ENCODE measurements at places on chromosomes 7 and 10. TPM values are rescaled to one million over a fixed set of nuclear protein-coding genes. Genes with fewer than 3 reads are reported as not detected.

DNA sequence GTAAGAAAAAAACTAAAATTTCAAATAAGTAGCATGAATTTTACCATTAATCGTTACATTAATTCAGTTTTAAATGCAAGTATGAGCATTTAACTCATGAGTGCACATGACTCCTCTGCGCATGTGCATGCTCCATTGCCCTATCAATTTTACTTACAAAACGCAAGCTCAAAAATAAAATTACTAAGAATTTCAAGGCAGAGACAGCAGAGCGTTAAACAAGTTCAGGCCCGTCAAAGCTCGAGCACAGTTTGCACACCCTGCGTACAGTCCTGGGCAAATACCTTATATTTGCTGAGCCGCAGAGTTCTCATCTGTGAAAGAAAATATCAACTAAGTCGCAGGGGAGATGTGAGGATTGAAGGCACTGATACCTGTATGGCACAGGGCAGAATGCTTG, 373.6 kb downstream of the BBS9 start:
- no peaks in the 10 kb centered on the region for H3K4me1 ChIP-seq
- no peak overlapping the region for H3K4me3 ChIP-seq
- no peaks in the 10 kb centered on the region for H3K36me3 ChIP-seq
- no peak for DNase-seq
- no peak overlapping the region for H3K27ac ChIP-seq

DNA sequence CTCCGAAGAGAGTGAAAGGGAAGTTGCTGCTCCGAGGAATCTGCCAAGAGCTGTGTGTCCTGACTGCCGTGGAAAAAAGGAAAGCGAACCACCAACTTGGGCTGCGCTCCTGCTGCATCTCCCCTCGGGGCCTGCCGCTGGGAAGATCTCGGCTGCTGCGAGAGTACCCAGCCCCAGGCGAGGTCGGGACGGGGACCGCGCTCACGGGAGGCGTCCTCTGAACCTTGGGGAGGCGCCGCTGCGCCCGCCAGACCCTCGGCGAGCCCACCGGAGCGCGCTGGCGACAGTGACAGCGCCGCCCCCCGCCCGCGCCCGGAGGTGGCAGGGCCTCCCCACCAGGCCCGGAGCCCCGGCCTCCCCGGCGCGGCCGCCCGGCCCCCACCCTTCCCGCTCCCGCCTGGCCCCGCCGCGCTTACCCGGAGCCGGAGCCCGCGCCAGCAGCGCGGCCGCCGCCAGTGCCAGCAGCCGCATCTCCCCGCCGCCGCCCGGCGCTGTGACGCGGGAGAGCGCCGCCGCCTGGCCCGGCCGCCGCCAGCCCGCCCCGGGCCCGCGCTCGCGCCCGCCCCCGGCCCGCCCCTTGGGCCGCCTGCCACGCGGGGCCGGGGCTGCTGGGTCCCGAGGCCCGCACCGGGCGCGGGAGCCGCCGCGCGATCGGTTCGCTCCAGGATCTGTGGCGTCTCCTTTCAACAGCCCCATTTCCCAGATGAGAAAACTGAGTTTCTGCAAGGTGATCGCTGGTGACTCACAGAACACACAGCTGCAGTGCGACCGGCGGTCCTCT, at the start of gene VSTM4:
VSTM4 (minus strand) TSS at position 508 of the 781 bp plus-strand sequence; CDS start at position 471, 37 bp downstream.
- H3K4me1 ChIP-seq = no peaks in the 10 kb centered on the region
- no peaks in the 10 kb centered on the region for H3K36me3 ChIP-seq
- H3K27me3 ChIP-seq = peaks cover 23% of the 10 kb centered on the region
- peak; percentile 20 for DNase-seq
- no peak within 1 kb of the TSS for H3K27ac ChIP-seq

- H3K36me3 ChIP-seq = no peaks in the 10 kb centered on the region
- H3K4me3 ChIP-seq = no peak overlapping the region
- H3K4me1 ChIP-seq = peaks cover 8% of the 10 kb centered on the region
- no peak overlapping the region for H3K27ac ChIP-seq
Measured at GRCh38 chr10:119753309-119753708, 27.5 kb downstream of the INPP5F start.

DNA sequence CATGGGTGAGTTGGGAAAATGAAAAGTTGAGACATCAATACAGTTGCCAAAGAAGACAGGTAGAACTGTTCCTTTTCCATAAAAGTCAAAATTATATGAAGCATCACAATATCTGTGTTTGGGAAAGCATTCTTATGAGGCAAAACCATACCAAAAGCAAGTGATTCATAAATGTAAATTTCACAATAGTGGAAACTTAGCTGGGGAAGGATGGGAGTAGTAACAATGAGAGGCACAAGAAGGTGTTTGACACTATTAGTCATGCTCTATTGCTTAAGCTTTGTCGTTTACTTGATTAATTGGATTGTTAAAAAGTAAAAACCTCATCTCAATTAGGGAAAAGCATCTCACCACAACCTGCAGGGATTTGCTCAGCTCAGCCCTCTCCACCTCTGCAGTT, 240.2 kb downstream of the C7orf25 start:
- no peak for DNase-seq
- H3K4me1 ChIP-seq = no peaks in the 10 kb centered on the region
- no peak overlapping the region for H3K27ac ChIP-seq
- H3K27me3 ChIP-seq = no peaks in the 10 kb centered on the region
- H3K4me3 ChIP-seq = no peak overlapping the region

DNA sequence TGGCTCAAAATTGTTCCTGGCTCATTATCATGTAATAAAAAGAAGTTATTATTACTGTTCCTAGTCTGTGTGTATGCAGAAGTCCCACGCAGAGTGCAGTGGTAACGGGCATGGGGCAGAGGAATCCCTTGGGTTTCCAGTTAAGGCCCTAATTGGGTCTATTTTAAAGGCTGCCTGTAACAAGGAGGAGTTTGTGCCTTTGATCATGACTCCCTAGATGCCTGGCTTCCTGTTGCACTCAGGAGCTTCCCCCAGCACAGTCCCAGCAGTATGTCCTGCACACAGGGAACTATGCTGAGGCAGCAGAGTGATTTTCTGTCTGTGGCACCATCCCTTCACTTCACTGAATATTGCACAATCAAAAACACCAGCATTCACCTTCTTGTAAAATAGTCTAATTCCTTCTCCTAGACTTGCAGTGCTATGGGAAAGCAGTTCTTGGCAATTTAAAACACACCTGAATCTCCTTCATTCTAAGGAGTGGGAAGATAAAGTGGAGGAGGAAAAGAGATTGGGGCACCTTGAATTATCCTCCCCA, 22.9 kb downstream of the SORCS1 start:
- no peak for DNase-seq
- H3K27me3 ChIP-seq = no peaks in the 10 kb centered on the region
- H3K36me3 ChIP-seq = no peaks in the 10 kb centered on the region
- no peaks in the 10 kb centered on the region for H3K4me1 ChIP-seq

DNA sequence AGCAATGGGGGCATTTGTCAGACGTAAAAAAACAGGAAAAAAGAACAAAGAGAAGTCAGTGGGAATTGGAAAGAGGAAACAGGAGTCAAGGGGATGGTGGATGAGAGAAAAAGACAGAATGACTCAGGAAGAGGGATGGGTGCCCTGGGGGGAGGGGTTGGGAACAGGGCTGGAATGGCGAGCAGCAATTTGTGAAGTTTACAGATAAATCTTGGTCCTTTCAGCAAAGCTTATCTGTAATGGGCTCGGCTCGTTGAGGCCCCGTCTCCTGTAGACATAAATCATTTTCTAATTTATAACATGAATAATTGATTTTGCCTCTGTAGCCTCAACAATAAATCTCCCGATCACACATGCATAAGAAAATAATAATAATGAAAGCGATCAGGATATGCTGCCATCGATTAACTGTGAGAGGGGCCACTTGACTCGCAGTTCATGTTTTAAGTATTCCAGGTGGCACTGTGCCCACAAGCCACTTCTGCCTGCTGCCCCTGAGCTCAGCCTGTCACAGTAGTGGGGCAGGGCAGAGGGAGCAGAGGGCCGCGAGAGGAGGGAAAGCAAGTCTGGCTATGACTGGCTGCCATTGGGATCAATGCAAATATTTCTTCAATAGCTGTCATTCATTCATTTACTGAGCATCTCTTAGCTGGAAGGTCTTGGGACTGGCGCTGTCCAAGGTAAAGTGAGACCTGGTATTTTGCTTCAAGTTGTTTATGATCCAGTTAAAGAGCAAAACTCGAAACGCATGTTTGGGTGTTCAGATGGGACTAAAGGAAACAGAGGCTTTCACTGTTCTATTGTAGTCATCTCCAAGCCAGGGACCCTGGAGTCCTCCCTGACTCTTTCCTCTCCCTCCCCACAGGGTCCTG, 47.4 kb upstream of the R3HCC1L start:
- no peak overlapping the region for H3K4me3 ChIP-seq
- DNase-seq = no peak
- no peaks in the 10 kb centered on the region for H3K4me1 ChIP-seq
- no peaks in the 10 kb centered on the region for H3K27me3 ChIP-seq
- H3K36me3 ChIP-seq = no peaks in the 10 kb centered on the region
- H3K27ac ChIP-seq = no peak overlapping the region

DNA sequence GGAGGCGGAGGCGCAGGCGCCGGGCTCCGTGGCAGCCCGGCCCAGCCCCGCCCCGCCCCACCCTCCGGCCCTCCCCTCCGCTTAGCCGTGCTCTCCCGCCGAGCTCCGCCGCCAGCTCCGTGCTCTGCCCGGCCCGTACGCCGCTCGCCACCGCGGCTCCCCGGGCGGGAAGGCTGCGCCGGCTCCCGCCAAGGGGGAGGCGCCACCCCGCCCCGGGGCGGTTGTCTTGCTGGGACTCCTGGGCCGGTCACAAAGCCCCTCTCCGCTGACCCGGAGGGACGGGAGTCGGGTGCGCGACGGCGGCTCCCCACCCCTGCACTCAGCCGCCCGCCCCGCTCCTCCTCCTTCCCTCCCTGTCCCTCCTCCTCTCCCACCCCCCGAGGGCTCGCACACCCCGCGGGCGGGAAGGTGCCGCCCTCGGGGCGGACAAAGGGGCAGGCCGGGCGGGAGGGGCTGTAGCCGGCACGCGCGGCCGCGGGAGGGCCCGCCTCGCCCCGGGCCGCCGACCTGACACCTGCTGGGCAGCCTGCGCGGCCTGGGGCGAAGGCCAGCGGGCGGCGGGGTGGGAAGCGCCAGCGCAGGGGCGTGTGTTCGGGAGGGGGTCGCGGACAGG, 11.5 kb upstream of the SP8 start:
- DNase-seq = peak; percentile 32
- H3K36me3 ChIP-seq = no peaks in the 10 kb centered on the region
- H3K4me3 ChIP-seq = peak overlapping the region; percentile 39
- peaks cover 6% of the 10 kb centered on the region for H3K4me1 ChIP-seq
- no peak overlapping the region for H3K27ac ChIP-seq
- peaks cover 53% of the 10 kb centered on the region for H3K27me3 ChIP-seq

DNA sequence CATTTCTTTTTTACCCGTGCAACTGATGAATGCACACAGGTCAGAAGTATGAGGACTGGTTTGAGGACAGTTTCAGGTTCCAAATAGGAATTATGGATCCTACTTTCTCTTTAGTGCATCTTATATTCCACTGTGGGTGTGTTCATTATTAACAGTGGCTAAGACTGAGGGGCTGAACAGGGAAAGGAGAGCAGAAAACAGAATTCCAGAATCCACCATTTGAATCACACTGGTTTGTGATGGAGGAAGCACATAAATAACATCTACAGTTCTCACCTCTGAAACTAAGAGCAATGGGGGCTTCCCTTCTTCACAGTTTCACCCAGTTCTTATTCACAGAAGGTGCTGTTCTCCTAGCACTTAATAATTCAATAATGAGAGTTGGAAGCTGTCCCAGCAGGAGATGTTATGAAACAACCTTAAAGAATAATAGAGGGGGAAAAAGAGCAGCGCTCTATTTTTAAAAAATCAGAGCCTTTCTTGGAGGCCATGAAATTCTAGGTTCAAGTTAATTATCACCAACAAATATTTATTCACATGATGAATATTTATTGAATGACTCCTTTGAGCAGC, 205.1 kb downstream of the CREB5 start:
- no peak overlapping the region for H3K4me3 ChIP-seq
- DNase-seq = no peak

DNA sequence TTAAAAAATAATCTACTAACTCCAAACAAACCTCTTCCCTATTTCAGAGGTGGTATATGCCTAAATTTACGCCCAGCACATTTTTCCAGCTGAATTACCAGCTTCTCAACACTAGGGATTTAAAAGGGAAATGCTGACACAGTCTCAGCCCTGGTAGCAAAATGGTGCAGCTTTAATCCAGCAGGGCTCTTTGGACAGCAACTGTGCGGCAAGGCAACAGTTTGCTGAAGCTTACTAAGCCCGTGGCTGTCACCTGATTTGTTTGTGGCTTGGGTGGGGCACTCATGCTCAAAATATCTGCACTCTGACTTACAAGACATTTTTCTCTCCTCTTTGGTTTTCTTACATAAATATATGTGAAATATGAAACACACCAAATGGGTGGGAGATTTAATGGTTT, 206.7 kb downstream of the POU6F2 start:
- no peak for DNase-seq
- no peak overlapping the region for H3K4me3 ChIP-seq
- no peak overlapping the region for H3K27ac ChIP-seq
- H3K4me1 ChIP-seq = no peaks in the 10 kb centered on the region

- no peaks in the 10 kb centered on the region for H3K36me3 ChIP-seq
- peaks cover 2% of the 10 kb centered on the region for H3K4me1 ChIP-seq
- no peaks in the 10 kb centered on the region for H3K27me3 ChIP-seq
Measured at GRCh38 chr7:130151591-130152492, 53.4 kb downstream of the TMEM209 start.

GRCh38 chr7:78443811-78444210, 645.2 kb downstream of the PHTF2 start:
- DNase-seq = no peak
- H3K36me3 ChIP-seq = no peaks in the 10 kb centered on the region
- no peak overlapping the region for H3K4me3 ChIP-seq
- H3K27me3 ChIP-seq = no peaks in the 10 kb centered on the region

The TUBAL3 gene
- not detected for polyA plus RNA-seq

The ITGA8 gene
- polyA plus RNA-seq = not detected

The ENO4 gene
- polyA plus RNA-seq = 0.08 TPM

The TAS2R60 gene
- not detected for polyA plus RNA-seq

The CFAP69 gene
- 0.51 TPM for polyA plus RNA-seq

The SCIN gene
- polyA plus RNA-seq = 0.05 TPM

The ANKRD61 gene
- polyA plus RNA-seq = 0.18 TPM

The GIMAP4 gene
- polyA plus RNA-seq = 56.6 TPM
